ENCODE measurements at places on chromosomes 7 and 10. TPM values are rescaled to one million over a fixed set of nuclear protein-coding genes. Genes with fewer than 3 reads are reported as not detected.

The ACTR3C gene
- 0.36 TPM for polyA plus RNA-seq

- DNase-seq: no peak
These were observed 1.5 kb upstream of the AUTS2 start for GRCh38 chr7:69596723-69597277.

DNA sequence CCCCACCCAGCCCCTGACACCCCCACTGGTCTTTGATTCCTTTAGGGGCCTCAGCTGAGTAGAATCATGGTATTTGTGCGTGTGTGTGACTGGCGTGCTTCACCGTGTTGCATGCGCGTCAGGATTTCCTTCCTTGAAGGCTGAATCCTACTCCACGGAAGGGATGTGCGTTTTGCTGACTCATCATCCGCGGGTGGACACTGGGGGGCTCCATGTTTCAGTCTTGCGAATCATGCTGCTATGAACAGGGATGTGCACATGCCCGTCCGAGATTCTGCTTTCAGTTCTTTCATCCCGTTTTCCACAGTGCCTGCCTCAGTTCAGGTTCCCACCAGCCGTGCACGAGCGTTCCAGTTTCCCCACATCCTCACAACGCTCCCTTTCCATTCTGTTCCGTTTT is 20.9 kb upstream of the JAKMIP3 start:
- no peak for DNase-seq

DNA sequence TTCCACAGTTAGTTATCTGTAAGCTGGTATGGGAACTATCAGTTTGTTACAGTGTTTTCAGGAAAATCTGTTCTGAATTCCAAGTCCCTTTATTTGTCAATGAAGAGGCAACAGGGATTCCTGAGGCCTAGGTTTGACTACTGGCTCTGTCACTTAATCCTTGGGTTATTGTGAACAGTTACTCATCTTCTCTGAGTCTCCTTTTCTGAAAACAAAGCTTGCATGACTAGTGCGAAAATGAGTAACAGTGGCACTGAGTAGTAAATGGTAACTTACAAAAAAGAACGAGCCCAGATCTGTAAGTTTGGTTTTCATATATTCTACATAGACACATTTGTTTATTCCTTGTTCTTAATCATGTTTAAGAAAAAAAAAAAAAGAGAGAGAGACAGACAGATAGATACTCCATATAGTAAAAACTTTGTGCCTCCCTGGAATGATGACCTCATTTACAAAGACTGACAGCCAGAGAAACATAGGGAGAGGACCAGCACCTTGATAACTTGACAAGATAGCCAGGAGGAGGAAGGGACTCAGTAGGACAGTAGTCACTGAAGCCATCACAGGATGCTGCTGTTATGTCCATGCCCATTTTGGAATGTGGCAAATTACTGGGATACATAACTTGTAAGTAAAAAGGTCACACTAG is 1.9 kb downstream of the MRPS33 start:
- DNase-seq: no peak

DNA sequence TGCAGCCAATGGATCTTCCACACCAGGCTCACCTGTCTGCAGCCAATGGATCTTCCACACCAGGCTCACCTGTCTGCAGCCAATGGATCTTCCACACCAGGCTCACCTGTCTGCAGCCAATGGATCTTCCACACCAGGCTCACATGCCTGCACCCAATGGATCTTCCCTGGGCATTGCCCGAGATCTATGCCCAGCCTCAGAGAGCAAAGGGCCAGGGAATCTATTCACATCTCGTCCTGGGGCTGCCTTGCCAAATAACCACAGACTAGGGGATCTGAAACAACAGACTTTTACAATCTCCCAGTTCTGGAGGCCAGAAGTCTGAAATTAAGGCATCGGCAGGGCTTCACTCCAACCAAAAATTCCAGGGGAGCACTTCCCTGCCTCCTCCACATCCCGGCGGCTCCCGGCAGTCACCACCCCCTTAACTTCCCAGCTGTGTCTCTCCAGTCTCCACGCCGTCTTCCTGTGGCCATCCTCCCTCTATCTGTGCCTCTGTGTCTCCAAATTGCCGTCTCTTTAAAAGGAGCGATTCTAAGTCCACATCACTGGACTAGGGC is 92.4 kb upstream of the PPP2R2D start:
- DNase-seq: no peak

GRCh38 chr7:3243680-3244079 is 57.4 kb upstream of the SDK1 start:
- no peak for DNase-seq

The CNPY1 gene
- polyA plus RNA-seq: not detected

GRCh38 chr7:391411-391951 is 101.5 kb downstream of the FOXL3 start:
- DNase-seq: no peak

- DNase-seq: no peak
These were observed 36.7 kb downstream of the SPAM1 start for GRCh38 chr7:123961771-123962170.

DNA sequence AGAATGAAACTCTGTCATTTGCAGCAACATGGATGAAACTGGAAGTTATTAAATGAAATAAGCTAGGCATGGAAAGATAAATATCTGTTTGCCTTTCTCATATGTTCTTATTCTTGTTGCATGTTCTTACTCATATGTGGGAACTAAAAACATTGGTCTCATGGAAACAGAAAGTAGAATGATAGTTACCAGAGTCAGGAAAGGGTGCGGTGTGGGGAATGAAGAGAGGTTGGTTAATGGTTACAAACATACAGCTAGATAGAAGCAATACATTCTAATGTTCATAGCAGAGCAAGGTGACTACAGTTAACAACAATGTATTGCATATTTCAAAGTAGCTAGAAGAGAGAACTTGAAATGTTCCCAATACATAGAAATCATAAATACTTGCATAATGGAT is 105.1 kb downstream of the FAM107B start:
- no peak for DNase-seq

DNA sequence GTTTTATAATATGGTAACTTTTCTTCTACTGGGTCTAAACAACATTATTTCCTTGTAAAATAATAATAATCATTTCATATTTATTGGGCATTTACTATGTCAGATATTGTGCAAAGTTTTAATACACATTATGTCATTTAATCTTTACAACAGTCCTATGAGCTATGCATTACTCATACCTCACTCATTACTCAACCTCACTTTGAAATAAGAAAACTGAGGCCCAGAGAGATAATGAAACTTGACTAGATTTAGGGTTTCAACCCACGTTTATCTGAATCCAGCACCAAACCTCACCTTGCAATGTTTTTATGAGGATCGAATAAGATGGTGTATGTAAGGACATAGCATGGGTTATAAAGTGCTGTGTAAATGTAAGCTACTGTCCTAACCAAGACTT is 153.2 kb upstream of the SLC13A1 start:
- no peak for DNase-seq

All from AG04450 (cell line).